ENCODE measurements at places on chromosomes 3 and 15.

DNA sequence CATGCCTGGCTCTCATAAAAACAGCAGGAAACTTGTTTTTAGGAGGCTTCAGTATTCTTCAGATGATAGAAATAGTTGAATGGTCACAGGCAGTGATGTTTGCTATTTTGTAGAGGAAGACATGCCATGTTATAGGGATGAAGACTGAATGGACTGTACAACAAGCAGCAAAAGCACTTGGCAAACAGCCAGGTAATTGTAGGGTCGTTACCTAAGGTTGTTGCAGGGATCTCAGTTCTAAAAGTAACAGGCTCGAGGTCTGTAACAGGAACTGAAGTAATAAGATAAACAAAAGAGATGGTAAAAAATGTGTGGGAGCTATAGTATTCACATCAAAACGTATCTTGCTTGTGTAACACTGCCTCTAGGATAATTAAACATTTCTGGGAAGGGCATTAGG, 116.3 kb downstream of the TFG start:
- no peaks in the 10 kb centered on the region for H3K36me3 ChIP-seq
- no peaks in the 10 kb centered on the region for H3K4me1 ChIP-seq
- no peaks in the 10 kb centered on the region for H3K27me3 ChIP-seq
- H3K27ac ChIP-seq: no peak overlapping the region
- no peak overlapping the region for H3K4me3 ChIP-seq

DNA sequence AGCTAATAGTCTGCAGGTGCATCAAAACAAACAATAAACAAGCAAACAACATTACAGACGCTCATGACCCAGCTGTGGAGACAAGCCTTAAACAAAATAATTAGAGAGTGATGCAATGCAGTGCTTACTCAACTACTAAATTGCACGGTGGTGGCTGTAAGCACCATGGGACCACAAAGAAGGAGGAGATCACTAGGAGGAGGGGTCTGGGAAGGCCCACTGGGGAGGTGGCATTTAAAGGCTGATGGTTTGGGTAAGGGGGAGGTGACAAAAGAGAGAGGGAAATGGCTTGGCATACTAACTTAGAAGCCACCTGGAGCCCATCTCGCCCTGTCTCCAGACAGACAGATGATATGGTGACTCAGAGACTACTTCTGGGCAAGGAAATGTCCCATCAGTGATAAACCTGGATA, 516.7 kb downstream of the FOXP1 start:
- H3K36me3 ChIP-seq: no peaks in the 10 kb centered on the region
- peak overlapping the region; percentile 96 for H3K27ac ChIP-seq
- no peak for DNase-seq
- H3K4me3 ChIP-seq: peak overlapping the region; percentile 77

DNA sequence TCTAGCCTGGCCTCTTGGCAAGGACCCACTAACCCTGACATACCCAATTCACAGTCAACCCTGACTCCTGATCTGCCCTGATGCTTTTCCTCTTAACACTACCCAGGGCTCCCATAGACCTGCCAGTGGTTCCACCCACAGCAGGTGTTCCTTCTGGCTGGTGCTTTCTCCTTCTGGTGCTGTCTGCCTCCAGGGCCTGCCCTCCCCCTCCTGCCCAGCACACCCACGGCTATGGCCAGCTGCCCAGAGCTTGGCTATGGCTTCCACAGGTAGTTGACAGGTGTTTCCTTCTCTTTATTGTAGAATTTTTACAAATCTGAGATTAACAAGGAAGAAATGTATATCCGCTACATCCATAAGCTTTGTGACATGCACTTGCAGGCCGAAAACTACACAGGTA, 46.5 kb upstream of the MANF start:
- peaks cover 22% of the 10 kb centered on the region for H3K4me1 ChIP-seq
- no peak overlapping the region for H3K27ac ChIP-seq
- no peak overlapping the region for H3K4me3 ChIP-seq
- DNase-seq: no peak
- peaks cover 6% of the 10 kb centered on the region for H3K36me3 ChIP-seq
- H3K27me3 ChIP-seq: no peaks in the 10 kb centered on the region

DNA sequence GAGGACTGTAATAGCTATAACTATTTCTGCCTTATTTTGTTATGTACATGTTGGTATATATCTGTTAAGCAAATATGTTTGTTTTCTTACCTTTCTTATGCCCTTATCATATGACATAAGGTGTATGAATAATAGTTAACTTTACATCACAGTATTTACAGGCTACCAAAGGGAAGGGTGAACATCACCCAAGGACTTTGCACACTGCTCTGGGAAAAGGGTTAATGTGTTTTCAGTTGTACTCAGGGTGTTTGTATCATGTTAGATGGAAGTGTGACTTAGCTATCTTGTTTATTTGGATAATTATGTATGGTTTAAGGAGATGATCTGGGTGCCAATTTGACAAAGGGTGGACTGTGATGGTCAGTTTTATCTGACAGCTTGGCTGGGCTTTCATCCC, 60.3 kb downstream of the LSM3 start:
- H3K4me1 ChIP-seq: peaks cover 36% of the 10 kb centered on the region
- DNase-seq: no peak

DNA sequence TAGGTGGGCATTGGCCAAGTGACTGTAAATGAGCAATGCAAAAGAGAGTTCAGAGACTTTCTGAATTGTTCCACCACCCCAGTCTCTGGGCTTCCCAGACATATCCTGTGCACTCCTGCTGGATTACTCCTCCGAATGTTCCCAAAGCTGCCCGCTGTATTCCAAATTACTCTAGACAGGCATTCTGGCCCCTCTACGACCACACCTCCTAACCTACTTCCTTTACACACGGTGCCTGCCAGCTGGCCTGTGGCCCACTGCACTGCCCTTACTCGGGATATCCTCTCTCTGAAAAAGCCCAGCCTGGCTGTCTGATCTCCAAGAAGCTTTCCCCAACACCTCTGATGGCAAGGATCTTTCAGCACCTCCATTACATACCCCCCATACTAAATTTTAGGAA, 66.6 kb downstream of the DUT start:
- DNase-seq: peak; percentile 68
- H3K27ac ChIP-seq: peak overlapping the region; percentile 50
- H3K4me1 ChIP-seq: peaks cover 32% of the 10 kb centered on the region

DNA sequence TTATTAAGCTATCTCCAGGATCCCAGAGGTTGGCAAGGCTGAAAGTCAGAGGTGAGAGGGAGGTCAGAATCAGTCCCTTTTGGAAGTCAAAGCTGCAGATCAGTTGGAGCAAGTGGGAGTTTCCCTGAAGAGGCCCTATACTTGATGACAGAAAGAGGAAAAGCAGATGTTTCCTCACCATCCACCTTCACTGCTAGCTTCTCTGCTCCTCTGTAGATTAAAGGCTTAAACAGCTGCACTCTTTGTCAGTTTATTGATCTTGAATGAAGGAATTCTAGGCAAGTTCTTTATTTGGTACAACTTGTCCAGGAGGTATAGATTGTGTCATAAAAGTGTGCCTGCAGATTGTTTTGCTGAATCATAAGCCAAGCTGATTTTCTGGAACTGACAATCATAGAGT, 408.2 kb upstream of the TGFBR2 start:
- peaks cover 27% of the 10 kb centered on the region for H3K4me1 ChIP-seq
- H3K27me3 ChIP-seq: no peaks in the 10 kb centered on the region
- DNase-seq: no peak
- peak overlapping the region; percentile 55 for H3K27ac ChIP-seq
- H3K4me3 ChIP-seq: no peak overlapping the region

DNA sequence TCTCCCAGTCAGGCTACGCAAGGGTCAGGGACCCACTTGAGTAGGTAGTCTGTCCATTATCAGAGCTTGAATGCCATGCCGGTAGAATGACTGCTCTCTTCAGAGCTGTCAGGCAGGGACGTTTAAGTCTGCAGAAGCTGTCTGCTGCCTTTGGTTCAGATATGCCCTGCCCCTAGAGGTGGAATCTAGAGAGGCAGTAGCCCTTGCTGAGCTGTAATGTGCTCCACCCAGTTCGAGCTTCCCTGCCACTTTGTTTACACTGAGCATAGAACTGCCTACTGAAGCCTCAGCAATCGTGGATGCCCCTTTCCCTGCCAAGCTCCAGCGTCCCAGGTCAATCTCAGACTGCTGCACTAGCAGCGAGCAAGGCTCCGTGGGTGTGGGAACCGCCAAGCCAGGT, 57.5 kb upstream of the SETMAR start:
- DNase-seq: no peak
- H3K4me1 ChIP-seq: no peaks in the 10 kb centered on the region
- H3K36me3 ChIP-seq: no peaks in the 10 kb centered on the region
- no peak overlapping the region for H3K27ac ChIP-seq
- no peak overlapping the region for H3K4me3 ChIP-seq
- H3K27me3 ChIP-seq: no peaks in the 10 kb centered on the region

- H3K27me3 ChIP-seq: no peaks in the 10 kb centered on the region
- no peak overlapping the region for H3K4me3 ChIP-seq
- DNase-seq: no peak
- peak overlapping the region; percentile 11 for H3K27ac ChIP-seq
Observed at GRCh38 chr3:149559525-149559924, 85.0 kb downstream of the TM4SF4 start.

DNA sequence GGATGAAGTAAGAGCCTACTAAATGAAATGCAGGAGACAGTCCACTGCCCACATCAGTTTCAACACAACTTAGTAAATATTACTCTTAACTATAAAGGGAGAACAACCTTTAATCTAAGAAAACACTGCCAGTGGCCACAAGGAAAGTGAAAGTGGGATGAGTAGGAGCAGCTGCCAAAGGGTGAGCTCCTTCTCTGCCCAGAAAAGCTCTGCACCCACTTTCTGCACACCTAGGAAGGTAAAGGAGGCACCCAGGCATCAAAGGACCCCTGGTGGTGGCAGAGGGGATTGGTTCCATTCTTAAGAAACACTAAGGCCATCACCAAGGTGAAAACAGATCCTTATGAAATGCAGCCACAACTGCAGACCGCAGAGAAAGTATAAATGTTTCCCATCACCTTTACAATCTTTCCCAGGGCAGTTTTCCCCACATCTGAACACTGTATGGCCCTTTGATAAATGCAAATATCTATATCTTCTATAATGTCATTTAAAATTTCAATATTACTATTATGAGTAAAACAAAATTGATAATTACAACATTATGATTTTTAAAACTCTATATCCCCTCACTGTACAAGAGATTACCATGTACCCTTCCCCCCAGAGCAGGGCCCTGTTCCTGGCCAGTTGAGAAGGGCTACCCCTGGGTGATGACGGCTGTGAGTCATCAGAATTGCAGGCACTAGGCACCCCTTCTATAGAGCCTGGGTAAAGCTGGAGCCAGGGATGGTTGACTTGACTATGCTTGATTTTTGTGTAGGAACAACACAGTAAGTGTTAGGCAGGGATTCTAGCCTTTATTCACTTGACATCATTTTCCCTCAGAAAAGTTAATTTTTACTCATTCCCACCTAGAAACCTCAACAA, 92.0 kb downstream of the SNRK start:
- no peaks in the 10 kb centered on the region for H3K36me3 ChIP-seq
- H3K4me1 ChIP-seq: peaks cover 13% of the 10 kb centered on the region
- H3K27ac ChIP-seq: peak overlapping the region; percentile 27
- no peaks in the 10 kb centered on the region for H3K27me3 ChIP-seq
- H3K4me3 ChIP-seq: no peak overlapping the region
- DNase-seq: no peak

DNA sequence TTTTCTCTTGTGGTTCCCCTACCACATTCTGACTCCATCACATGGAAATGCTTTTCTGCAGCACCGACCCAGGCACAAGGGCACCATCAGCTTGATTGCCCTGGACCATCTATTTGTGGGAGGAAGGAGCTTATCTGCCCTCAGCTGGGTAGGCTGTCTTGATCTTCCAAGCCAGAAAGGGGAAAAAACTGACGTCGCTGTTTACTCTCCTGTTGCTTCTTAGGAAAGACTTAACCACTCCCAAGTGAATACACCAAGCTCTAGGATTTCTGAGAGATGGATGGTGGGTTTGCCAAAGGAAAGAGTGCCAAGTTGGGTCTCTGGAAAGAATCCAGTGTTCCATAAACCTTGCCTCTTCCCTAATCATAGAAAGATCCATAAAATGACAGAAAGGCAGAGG, 4.0 kb downstream of the TNFAIP8L3 start:
- peaks cover 32% of the 10 kb centered on the region for H3K4me1 ChIP-seq
- DNase-seq: no peak
- no peaks in the 10 kb centered on the region for H3K36me3 ChIP-seq
- H3K27ac ChIP-seq: no peak overlapping the region

DNA sequence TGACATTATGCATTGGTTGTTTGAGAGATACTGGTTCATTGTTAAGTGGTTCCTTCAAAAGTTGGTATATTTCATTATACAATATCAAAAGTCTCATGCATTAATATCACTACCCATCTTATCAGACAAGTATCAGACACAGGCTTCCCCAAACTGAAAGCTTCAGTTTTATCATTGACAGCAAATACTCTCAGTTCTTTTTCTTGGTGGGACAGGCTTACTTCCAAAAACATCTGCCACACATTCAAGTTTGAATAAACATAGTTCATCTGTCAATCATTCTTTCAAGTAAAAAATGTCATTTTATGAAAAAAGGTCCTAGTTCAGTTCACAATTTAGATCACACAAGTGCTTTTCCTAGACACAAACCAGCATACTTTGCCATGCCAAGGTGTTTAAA, 280.0 kb upstream of the TRIM42 start:
- no peak overlapping the region for H3K4me3 ChIP-seq
- no peak for DNase-seq
- H3K36me3 ChIP-seq: no peaks in the 10 kb centered on the region
- H3K4me1 ChIP-seq: peaks cover 9% of the 10 kb centered on the region
- H3K27ac ChIP-seq: no peak overlapping the region

DNA sequence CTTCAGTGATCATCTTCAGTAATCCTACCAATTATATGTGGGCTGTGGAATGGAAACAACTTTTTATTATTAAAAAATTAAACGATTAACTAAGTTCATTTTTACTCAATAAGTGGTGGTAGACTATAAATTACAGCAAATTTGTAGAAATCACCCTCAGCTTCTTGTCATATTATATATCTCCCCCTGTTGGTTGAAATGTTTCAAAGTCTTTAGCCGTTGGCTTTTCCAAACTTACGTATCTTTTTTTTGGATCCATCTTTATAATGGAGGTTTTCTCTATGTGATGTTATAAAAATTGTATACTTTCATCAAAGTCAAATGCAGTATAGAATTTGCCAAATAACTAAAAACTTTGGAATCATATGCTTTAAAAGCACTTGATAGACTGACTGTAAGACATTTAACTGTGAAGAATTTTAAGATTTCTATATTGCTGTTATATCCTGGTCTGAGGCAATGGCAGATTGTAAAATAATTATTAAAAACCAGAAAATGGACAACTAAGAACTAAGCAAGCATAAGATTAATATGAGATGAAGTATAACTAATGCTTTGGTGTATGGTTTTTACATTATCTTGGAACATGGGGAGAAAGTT, 44.7 kb downstream of the ATP11B start:
- DNase-seq: no peak
- H3K27ac ChIP-seq: no peak overlapping the region
- H3K27me3 ChIP-seq: no peaks in the 10 kb centered on the region
- no peaks in the 10 kb centered on the region for H3K4me1 ChIP-seq
- peaks cover 38% of the 10 kb centered on the region for H3K36me3 ChIP-seq

DNA sequence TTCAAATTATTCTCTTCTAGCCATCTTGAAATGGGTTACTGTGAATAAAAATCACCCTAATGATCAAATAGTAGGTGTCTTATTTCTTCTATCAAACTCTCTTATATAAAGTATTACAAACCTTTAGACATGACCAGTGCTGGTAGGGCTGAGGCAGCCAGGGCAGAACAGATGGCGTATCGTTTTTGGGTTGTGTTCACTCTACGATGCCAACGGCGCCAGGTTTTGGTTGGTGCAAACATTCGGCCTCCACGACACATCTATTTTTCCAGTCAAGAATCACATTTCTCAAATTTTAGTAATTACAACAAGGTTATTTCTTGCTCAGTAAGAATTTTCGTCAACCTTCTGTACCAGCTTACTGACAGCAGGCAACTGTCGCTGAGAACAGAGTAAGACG, 2.2 kb downstream of the RPL4 start:
- H3K4me1 ChIP-seq: peaks cover 52% of the 10 kb centered on the region
- H3K4me3 ChIP-seq: no peak overlapping the region
- peaks cover 56% of the 10 kb centered on the region for H3K36me3 ChIP-seq
- DNase-seq: no peak
- no peaks in the 10 kb centered on the region for H3K27me3 ChIP-seq

Data from left ventricle myocardium inferior (tissue), 1 donor.